ENCODE measurements at places on chromosomes 12 and 14. TPM values are rescaled to one million over a fixed set of nuclear protein-coding genes. Genes with fewer than 3 reads are reported as not detected.

GRCh38 chr12:92551853-92552397 is 150.9 kb upstream of the PLEKHG7 start:
- DNase-seq = peak; percentile 66

- no peak for DNase-seq
These were observed 9.0 kb downstream of the RPS6KL1 start for GRCh38 chr14:74913986-74914573.

The KCNA5 gene
- total RNA-seq = not detected

DNA sequence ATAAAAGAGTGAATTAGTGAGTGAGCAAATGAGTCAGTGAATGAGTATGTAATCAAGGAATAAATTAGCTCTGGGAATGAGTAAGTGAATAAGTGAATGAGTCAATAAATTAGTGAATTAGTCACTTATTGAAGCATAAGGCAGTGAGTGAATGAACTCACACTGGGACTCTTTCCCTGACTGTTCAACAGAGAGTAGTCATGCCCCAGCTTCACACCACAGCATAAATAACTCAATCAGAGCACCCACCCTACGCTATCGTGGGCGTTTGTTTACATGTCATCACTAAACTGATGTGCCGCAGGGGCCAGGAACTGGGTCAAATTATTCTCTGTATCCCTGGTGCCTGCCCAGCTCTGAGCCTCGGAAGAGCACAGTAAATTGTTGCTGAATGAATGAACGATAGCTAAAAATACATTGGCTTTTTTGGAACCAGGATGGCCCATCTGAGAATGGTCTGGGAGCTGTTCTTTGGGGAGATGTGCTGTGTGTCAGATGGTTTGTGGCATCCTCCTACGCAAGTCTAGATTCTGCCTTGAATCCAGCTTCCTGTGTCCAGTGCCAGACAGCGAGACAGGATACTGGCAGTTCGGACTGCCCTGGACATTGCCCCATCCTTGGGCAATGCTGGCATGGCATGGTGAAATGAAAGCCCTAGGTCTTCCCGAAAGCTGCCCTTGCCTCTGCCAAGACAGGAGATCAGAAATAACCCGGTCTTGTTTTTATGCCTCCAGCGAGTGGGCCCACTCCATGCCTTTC is 98.0 kb upstream of the RTL1 start:
- DNase-seq = no peak

DNA sequence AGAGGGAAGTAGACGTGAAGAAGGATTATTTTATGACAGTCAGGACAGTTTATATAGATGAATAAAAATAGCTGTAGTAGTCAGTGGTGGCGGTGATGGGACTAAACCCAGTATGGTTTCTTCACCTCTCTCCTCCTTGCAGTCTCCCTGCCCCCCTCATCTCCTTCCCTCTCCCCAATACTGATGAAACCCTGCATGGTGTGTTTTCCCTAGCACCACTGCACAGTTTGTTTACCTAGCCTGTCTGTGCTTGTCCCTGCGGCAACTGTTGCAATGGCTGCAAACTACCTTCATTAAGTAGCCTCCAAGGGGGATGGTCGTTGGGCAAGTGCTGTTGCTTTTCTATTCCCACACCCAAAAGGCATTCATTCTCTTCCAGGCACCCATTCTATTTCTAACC is 14.7 kb downstream of the PCBP2 start:
- no peak for DNase-seq

DNA sequence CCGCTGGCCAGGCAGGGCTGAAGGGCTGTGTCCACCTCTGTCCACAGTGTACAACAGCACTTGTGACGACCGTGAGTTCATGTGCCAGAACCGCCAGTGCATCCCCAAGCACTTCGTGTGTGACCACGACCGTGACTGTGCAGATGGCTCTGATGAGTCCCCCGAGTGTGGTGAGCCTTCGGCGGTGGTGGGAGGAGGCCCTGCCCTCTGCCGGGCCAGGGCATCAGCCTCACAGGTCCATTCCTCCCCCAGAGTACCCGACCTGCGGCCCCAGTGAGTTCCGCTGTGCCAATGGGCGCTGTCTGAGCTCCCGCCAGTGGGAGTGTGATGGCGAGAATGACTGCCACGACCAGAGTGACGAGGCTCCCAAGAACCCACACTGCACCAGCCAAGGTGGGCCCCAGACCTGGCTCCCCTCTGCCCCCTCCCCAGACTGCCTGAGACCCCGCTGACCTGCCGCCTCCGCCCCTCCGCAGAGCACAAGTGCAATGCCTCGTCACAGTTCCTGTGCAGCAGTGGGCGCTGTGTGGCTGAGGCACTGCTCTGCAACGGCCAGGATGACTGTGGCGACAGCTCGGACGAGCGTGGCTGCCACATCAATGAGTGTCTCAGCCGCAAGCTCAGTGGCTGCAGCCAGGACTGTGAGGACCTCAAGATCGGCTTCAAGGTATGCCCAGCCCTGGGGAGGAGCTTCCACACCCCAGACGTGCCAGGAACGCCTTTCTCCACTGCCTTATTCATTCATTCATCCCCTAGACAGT is 20.8 kb upstream of the NXPH4 start:
- DNase-seq = no peak

DNA sequence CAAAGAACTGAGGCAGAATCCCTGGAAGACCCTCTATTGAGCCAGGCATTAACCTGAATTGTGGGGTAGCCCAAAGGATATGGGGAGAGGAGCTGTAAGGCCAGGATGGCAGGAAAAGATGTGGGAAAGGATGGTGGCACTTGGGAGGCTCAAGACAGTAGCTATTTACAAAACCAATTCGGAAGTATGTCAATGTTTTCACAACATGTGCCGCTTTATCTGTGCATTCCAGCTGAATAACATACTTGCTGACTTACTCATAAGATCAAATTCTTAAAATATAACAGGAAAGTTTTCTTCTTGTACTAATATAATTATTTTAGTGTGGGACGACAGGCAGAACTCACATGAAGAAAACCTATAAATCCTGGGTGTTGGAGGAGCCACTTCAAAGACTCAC is 10.6 kb downstream of the BBS10 start:
- DNase-seq = no peak

The TAS2R7 gene
- not detected for total RNA-seq

The KRT73 gene
- 0.36 TPM for total RNA-seq

DNA sequence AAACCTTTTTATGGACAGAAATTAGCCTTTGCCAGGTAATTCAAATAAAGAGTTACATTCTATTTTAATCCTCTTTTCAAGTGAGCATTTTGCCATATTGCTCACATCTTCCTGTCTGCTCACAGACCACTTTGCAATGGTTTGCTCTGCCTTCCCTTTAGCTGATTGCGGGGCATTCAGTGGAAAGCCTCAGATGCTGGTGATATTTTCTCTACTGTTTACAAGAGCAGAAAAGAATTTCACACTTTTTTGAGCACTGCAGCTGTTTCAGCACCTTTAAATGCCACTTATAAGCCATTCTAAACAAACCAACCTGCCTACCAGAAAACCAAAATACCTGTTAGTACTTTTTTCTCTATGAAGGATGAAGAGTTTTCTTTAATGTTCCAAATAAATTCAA is 195.7 kb upstream of the LRIG3 start:
- DNase-seq = no peak

DNA sequence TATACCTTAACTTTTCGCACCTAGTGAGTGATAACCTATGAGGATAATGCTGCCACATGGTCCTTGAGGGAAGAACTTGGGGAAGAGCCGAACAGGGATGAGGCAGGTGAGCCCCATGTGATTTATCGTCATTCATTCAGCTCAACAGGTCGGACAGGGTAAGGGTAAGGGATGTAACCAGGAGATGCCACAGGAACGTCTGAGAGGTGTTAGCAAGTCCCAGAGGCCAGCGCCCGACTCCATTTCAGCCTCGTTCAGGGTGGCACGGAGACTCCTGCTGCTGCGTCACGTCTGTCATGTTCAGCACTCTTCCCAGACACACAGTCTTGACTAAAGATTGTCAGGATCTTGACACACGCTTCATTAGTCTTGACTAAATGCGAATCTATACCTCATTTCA is 23.4 kb upstream of the TIGAR start:
- no peak for DNase-seq

GRCh38 chr12:10669533-10669932 is 4.3 kb downstream of the STYK1 start:
- no peak for DNase-seq

- DNase-seq = no peak
These were observed 108.0 kb downstream of the KITLG start for GRCh38 chr12:88472248-88472647.

The RERGL gene
- not detected for total RNA-seq

The NTF3 gene
- total RNA-seq = not detected

The MYO1A gene
- total RNA-seq = 11.4 TPM

- DNase-seq = no peak
These were observed 23.3 kb upstream of the BTBD6 start for GRCh38 chr14:105224845-105225570.

- no peak for DNase-seq
These were observed 7.3 kb downstream of the FKBP11 start for GRCh38 chr12:48917857-48918537.

DNA sequence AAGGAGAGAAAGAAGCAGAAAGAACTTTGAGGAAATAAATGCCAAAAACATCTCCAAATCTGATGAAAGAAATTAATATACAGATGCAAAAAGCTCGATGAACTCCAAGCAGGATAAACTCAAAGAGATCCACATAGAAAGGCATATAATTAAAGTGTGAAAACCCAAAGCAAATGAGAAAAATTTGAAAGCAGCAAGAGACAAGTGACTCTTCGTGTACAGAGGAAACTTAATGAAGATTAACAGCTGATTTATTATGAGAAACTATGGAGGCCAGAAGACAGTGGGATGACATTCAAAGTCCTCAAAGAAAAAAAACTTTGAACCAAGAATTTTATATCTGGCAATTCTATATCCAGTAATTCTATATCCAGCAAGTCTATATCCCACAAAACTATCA is 163.0 kb upstream of the TMCC3 start:
- no peak for DNase-seq

The VWF gene
- 0.02 TPM for total RNA-seq

DNA sequence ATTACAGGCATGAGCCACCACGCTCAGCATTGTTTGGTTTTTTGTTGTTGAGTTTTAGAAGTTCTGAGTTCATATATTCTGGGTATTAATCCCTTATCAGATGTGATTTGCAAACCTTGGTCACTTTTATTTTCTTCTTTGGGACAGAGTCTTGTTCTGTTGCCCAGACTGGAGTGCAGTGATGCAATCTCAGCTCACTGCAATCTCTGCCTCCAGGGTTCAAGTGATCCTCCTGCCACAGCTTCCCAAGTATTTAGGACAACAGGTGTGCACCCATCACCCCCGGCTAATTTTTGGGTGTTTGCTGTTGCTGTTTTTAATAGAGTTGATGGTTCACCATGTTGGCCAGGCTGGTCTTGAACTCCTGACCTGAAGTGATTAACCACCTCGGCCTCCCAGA is 11.8 kb downstream of the USP30 start:
- no peak for DNase-seq

GRCh38 chr12:14802247-14802646 is 1.0 kb downstream of the WBP11 start:
- no peak for DNase-seq

The BBS10 gene
- total RNA-seq = 3.8 TPM

GRCh38 chr14:100879782-100880181 is 23.7 kb downstream of the RTL1 start:
- DNase-seq = no peak

The BMP4 gene
- total RNA-seq = not detected

The SMOC1 gene
- not detected for total RNA-seq

GRCh38 chr12:65277994-65278575 is 398 bp upstream of the MSRB3 start:
- no peak for DNase-seq

DNA sequence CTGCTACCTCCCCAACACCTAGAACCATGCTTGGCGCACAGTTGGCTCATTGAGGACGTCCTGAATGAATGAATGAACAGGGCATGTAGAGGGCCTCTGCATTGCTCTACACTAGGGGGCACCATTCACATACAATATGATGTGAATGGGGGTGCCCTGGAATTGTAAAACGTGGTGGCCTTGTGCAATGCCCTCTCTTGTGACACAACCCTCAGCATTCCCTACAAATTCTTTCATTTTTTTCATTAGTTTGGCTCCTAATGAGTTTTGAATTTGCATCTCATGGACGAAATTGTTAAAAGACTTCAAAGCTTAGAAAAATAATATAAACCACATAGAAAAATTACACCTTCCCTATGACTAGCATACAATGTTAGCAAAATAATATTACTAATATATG is 2.3 kb upstream of the DIO2 start:
- DNase-seq = peak; percentile 27

DNA sequence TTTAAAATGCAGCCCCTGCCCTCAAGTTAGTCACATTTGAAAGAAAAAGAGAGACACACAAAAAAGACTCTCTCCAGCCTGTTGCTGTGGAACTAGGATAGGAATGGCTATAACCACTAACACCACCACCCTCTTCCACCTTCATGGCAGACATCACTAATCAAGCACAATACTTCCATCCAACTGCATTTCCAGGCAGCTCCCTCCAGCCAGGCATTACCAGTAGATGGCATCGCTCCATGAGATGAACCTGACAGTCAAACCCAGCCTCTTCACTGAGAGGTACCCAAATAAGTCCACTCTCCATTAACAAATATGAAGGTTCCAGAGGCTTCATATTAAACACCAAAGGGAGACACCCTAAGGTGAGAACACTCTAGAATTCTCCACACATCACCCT is 24.4 kb downstream of the SLC8B1 start:
- DNase-seq = no peak

The FRS2 gene
- 13.0 TPM for total RNA-seq

The ALKBH2 gene
- 34.6 TPM for total RNA-seq

The FAIM2 gene
- 0.39 TPM for total RNA-seq

DNA sequence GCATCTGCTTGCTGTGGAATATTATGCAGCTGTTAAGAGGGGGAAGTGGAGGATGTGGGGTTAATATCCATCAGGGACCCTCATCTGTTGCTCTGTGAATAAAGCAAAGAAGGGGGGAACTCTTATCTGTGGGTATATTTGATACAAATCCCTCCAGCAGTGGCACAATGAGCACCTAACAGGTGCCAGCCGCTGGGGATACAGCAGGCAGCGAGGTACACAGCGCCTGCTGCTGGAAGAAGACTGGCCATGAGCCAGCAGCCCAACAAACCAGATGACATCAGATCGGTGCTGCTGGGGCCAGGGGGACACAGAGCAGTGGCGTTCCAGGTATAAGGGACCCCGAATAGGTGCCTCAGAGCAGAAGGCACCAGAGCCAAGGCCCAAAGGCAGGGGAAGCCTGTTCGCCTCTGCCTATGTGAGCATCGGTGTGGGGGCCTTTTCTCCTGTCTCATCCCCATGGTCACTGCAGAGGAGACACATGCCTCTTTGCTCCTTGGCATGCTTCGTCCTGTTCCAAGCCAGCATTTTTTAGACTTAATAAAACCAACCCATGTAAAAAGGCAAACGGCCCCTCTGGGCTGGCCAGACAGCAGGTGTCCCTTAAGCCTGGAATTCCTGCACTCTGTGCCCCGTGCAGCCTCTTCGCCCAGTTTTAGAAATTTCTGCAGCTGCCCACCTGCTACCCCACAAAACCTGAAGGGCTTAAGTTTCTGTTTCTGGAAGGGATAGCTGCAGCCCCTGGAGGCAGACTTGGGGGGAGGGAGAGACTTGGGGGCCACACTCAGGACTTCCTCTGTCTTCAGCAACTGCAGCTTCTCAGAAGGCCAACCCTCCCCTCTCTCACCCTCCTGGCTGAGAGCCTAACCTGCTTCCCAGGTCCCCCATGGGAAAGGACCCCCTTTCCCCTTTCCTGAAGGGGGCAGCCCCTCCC is 1.6 kb upstream of the CKB start:
- no peak for DNase-seq

GRCh38 chr12:57193706-57194245 is 22.8 kb upstream of the NXPH4 start:
- DNase-seq = no peak

The XPOT gene
- 325 TPM for total RNA-seq

- peak; percentile 46 for DNase-seq
These were observed 732 bp downstream of the SLC25A29 start for GRCh38 chr14:100305324-100306100.

The PLD4 gene
- 0.30 TPM for total RNA-seq

Data from activated T-cell treated with anti-CD3 and anti-CD28 coated beads, Interleukin-2, amount 50 U/mL, for 72 hours (primary cell).